Muscle of back (tissue), 13 donors: ENCODE measurements at places on chromosomes 12 and 14. TPM values are rescaled to one million over a fixed set of nuclear protein-coding genes. Genes with fewer than 3 reads are reported as not detected.
A peak's percentile ranks its signal among the peaks of the same experiment; 100 is the strongest.

DNA sequence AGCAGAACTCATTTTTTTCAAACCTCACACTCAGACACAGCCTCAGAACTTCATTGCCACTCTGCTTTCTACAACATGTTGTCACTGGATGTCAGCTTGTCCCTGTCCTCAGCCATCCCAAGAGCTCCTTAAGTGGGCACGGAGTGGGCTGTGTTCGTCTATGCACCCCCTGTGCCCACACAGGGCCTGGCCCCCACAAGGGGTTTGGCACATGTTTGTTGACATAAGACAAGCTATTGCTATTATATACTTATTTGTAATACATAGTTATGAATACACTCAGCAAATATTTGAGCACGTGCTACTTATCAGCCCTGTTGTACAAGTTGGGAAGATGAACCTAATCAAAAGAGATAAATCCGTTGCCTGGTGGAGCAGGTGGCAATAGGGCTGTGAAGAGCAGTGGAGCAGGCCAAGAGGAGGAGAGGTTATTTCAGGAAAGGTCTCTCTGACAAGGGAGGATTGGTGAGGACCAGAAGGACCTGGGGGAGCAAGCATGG, 4.3 kb upstream of the BDKRB1 start:
- DNase-seq: no peak

DNA sequence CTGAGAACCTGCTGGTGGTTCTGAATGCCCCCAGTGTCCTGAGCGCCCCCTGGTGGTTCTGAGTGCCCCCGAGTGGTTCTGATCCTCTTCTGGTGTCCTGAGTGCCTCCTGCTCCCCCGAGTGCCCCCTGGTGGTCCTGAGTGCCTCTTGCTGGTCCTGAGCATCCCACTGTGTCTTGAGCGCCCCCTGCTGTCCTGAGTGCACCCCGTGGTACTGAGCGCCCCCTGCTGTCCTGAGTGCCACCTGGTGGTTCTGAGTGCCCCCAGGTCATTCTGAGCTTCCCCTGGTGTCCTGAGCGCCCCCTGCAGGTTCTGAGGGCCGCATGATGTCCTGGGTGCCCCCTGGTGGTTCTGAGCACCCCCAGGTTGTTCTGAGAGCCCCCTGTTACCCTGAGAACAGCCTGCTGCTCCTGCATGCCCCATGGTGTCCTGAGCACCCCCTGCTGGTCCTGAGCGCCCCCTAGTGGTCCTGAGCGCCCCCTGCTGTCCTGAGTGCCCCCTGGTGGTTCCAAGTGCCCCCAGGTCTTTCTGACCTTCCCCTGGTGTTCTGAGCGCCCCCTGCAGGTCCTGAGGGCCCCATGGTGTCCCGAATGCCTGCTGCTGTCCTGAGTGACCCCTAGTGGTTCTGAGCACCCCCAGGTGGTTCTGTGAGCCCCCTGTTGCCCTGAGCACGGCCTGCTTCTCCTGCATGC, 1165.4 kb downstream of the TMEM121 start:
- DNase-seq: no peak

DNA sequence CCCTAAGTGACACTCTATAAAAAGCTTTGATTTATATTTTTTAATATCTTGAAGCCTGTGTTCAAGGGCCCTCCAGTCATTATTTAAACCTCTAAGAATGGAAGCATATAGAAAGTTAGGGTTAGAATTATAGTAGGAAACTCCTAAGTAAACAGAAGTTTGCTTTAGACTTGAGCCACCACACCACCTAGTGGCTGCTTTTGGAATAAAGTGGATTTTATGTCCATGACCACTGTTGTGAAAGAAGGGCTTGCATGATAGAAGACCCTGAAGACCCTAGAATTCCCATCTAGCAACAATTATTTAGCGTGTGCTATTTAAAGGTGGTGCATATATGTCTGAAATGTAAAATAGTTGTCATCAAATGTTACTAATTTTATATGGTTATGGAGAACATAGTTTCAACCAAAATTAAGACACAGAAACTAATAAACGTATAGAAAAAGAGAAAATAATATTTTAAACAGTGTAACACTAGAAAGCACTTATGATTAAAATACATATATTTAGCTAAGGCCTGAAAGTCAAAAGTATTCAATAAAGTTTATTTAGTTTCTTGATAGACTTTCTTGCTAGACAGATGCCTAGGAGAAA, 21.3 kb downstream of the LRRIQ1 start:
- DNase-seq: peak; percentile 43

DNA sequence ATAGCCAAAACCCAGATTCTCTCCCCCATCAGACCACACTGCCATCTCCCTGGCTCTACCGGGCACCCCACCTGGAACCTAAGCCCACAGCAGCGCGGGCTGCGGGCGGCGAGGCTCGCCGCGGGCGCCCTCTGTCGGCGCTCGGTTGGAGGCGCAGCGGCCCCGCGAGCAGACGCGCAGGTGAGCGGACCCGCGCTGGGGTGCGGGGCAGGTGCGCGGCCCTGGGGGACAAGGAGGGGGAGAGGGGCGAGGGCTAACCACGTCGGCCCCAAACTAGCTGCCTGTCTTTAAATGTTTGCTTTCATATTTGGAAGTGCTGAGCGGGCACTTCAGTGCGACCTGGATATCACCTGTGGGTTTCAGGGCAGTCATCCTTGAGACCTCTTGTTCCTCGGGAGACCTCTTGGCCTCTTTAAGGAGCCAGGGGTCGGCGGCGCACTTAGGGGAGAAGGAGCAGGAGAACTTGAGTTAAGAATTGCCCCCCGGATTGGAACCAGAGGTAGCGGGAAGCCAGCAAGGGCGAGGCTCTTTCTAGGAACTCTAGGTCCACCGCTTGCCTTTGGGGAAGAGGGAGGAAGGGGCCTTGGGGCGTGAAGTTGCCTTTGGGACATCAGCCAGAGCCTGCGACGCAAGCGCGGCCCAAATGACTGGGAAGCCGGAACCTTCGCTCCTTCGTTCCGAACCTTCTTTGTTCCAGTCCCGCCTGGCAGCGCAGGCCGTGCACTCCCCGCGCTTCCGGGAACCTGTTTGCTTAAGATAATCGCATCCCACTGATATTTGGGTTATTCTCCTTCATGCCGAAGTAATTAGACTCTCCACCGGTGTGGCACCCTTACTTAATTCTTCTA, 78.7 kb downstream of the NEDD1 start:
- peak; percentile 26 for DNase-seq

DNA sequence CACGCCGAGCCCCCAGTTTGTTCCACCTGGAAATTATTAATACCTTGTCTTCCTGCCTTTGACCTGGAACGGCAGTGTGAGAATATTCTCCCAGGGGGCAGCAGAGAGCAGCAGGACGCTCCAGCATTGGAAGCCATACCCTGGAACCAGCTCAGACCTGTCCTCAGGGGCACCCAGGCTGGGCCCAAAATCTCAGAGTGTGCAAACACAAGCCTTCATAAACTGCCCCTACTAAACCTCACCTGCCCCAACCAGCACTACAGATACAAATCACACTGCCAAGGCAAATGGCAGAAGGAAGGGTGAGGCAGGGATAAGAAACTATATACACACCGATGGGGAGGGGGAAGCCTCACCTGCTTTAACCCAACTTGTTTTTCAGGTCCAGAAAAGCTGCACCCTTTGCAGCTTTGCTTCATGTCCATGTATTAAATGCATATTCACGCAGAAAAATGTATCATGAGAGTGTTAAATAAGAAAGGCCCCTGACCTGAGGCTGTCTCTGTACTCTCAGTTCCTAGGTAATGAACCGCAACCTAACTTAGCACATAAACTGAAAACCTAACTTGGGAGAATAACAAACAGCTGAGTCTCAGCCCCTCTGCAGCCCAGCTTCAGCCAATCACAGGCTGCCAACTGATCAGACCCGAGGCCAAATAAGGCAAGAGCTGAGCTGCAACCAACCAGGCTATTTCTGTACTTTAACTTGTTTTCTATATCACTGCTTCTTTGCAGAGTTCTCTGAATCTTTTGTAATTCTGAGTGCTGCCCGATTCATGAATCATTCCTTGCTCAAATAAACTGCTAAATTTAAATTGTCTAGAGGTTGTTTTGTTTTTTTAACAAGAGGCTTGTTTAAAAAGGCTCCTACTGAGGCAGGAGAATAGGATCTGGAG, 130.1 kb downstream of the SPTSSA start:
- peak; percentile 59 for DNase-seq

DNA sequence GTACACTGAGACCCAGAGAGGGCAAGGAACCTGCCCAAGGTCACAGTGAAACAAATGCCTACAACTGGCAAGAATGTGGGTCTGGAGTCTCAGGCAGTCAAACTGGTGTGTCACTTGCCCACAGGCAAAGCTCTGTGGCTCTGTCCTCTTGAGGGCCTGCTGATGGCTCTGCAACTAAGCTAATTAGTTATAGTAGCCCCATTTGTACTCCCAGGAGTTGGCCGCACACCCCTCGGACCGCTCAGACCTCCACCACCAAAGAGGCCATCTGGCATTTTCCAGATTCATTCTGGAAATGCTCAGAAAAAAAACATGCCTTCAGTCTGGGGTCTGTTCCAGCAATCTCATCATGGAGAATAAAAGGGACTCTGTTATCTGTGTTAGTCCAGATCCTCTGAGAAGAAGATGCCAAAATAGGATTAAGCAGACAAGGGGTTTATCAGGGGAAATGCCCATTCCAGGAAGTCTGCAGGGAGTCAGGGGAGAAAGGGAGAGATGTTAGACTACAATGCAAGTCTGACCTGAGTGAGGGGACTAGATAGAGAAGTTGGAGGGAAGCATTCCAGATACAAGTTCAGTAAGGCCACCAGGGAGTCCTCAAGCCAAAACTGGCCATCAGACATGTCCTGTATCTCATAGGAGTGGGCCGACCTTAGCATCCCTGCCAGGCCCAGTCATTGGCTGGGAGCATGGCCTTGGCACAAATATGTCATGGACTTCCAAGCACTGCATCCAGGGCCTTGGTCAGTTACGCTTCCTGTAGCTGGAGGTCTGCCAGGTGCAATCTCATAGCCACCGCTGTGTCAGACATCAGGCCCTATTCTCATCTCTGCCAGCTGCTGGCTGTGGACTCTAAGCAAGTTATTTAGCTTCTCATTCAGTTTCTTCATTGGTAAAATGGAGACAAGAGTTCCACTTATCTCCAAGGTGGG, 15.4 kb upstream of the OAS1 start:
- no peak for DNase-seq

DNA sequence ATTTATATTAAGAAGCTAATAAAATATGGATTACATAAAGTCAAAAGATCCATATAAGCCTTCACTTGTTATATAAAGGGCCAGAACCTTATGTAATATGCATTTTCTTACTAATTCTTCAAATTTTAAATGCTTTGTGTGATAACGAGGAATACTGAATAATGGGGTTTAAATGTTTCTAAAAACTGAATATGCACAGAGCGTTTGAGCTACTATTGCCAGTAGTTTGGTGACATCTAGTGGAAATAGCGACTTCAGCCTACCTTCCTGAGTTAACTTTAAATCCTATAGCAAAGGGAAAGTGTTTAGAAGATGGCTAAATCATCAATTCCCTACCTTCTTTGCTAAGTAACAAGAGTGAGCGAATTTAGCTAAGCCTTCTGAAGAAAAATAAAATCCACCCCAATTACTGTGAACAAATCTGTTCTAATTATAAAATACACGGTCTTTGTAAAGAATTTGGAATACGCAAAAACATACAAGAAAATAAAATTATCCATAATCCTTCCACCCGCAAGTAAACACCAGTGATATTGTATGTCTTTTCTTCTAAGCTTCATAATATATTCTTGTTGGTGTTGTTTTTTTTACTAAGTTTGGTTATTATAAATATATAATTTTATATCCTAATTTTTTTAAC, 115.5 kb upstream of the G2E3 start:
- DNase-seq: peak; percentile 59

DNA sequence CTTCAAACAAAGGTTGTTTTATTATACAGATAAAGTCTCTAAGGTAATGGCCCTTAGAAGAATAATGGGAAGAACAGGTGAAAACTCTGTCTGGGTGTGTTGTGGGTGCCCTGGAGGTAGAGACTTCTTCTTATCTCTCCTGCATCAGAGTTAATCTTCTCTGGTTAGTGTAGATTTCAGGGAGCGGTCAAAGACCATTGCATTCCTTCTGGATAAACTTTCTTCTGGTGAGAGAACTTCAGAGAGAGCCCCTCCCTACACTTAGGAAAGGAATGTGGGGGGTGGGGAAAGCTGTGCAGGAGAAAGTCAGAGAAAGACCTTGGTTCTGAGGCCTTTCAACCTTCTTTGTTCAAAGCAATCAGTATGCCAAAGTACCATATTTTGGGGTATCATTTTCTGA, 658.5 kb downstream of the DIO2 start:
- no peak for DNase-seq

GRCh38 chr14:50928002-50928635, 16.2 kb downstream of the PYGL start:
- no peak for DNase-seq

DNA sequence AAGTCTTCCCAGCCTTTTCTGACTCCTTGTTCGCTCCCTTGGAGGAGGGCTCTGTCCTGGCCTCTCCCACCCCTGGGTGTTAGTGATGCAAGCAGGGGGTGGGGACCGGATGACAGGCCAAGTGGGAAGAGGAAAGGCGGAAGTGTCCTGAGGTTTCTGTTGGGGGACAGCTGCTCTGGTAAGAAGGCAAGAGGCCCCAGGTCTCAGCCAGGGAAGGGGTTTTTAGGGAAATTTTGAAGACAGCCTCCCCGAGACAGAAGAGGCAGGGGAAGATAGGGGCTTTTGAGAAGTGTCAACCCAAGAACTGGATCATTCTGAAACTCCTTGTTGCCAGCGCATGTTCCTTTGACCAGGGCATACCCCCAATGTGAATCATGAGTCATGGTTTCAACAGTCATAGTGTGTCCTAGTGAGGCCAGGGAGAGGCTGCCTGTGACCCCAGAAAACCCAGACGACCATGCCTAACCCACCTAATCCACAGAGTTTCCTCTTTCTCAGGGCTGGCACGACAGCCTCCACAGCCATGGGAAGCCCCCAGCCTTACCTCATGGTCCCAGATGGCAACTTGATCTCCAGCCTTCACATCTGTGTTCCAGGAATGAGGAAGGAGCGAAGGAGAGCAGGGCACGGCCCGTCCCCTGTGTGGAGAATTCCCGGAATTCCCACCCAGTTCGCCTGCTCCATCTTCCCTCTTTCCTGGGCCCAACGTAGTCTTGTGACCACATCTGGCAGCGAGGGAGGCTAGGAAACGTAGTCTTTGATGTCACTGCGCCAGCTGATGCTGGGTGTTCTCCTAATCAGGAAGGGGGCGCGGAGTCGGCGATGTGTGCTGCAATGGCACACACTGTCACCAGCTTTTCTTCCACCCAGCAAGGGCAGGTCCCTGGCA, 4.9 kb upstream of the GPR132 start:
- no peak for DNase-seq

DNA sequence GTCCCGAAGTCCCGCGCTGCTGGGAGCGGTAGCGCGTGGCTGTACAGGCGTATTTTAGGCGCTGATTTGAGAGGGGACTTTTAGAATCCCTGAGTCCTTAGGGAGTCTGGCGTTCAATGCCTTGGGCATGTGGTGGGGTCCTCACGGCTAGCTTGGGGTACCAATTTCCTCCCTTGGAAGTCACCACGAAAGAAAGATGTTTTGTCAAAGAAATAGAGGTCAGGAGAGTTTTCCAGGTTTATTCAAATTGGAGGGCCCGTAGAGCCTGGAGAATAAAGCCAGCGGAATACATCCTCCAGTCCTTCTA, 63.9 kb downstream of the KLHL28 start:
- no peak for DNase-seq

Gene TSHR
- polyA plus RNA-seq: 0.50 TPM

Gene BMP4
- polyA plus RNA-seq: 19.5 TPM

Gene TEAD4
- 58.6 TPM for polyA plus RNA-seq

Gene RND1
- polyA plus RNA-seq: 0.75 TPM

Gene PLCZ1
- polyA plus RNA-seq: not detected

Gene PPP1CC
- 136 TPM for polyA plus RNA-seq

Gene MFAP5
- 201 TPM for polyA plus RNA-seq

Gene PRB2
- not detected for polyA plus RNA-seq
